GM12878 (cell line): ENCODE measurements at places on chromosomes 4 and X.

GRCh38 chr4:153010146-153010545 is 74.0 kb downstream of the FHDC1 start:
- DNase-seq, result no peak

DNA sequence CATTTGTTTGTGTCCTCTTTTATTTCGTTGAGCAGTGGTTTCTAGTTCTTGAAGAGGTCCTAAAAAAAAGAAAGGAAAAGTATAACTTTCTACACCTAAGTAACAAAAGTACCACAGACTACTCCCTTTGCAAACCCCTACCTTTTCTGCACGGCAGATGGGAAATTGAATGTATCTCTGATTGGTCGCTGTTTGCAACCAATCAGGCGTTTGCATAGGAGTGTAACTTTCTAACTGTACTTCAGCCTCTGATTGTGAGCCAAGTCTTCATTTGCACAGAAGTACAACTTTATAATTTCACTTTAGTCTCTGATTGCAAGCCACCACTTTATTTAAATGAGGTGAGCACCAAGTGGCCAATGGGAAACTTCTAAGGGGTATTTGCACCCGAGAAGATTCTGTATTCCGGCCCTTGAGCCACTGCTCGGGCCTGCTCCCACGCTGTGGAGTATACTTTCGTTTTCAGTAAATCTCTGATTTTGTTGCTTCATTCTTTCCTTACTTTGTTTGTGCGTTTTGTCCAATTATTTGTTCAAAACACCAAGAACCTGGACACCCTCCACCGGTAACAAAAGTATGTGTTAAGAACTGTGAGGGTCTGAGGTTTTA is 40.3 kb upstream of the FHL1 start:
- no peak for DNase-seq

- DNase-seq, result no peak
Measured at GRCh38 chr4:40918330-40918729, 168.6 kb downstream of the NSUN7 start.

DNA sequence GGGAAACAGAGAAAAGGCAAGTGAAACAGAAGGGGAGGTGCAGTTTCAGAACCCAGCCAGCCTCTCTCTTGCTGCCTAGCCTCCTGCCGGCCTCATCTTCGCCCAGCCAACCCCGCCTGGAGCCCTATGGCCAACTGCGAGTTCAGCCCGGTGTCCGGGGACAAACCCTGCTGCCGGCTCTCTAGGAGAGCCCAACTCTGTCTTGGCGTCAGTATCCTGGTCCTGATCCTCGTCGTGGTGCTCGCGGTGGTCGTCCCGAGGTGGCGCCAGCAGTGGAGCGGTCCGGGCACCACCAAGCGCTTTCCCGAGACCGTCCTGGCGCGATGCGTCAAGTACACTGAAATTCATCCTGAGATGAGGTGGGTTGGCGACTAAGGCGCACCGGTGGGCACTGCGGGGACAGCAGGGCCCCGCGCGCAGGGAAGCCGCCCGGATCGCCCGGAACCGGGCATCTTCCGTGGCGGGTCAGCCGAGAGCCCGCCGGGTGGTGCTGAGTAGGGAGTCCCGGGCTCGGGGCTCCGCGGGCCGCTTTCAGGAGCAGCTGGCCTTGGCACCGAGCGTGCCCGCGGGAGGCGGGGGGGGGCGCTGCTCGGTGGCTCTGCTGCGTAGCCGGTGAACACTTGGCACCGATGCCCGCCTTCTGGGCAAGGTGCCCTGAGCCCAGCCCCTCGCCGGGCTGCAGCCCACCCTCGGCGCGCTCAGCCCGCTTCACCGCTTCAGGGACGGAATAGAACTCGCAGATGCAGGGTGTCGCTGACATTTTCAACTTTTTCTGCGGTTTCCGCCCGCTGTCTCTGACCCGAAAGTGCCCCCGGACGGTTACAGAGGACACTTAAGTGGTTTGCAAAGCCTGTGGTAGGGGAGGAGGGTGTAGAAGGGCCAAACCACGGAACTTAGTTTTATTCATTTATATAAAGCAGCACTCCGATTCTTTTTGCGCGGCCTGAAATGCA is at the start of gene CD38:
CD38 (plus strand) TSS at position 40 of the 953 bp plus-strand sequence; CDS start at position 127, 87 bp downstream.
- no peak for DNase-seq

GRCh38 chrX:16836371-16836770 is 33.8 kb downstream of the RBBP7 start:
- no peak for DNase-seq

GRCh38 chrX:9788911-9789310 is 2.7 kb downstream of the SHROOM2 start:
- no peak for DNase-seq

DNA sequence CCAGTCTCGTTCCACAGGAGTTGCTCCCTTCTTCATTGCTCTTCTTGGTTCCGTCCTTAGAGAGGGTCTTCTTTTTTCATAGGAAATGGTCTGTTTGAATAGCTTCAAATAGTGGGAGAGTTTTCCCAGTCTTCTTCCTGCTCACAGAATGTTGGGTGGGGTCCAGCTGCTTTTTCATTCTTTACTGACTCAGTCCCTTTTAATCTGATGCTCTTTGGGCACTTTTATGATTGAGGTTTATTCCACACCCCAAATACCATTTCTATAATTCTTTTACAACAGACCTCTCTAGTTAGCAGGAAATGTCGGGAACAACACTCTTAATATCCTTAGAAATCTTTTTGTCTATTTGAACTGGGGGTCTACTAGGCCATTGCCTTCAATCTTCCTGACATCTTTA is 239.5 kb downstream of the PRDM5 start:
- no peak for DNase-seq

DNA sequence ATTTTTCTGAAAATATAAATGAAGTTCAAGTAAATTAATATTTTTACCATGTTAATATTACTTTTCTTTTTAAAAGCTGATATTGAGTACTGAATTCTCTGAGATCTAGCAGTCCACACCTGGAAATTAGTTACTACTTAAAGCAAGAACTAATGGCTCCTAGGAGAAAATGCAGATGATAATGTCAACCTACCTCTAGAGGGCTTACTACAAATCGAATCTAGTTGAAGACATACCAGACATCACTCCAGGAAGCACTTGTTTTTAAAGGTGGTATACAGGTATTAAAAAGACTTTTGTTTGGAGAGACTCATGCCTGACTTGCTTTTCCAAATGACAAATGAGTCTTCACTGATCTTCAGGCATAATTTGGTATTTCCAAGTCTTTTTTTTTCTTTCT is 516.4 kb upstream of the BOD1L1 start:
- DNase-seq, result no peak

DNA sequence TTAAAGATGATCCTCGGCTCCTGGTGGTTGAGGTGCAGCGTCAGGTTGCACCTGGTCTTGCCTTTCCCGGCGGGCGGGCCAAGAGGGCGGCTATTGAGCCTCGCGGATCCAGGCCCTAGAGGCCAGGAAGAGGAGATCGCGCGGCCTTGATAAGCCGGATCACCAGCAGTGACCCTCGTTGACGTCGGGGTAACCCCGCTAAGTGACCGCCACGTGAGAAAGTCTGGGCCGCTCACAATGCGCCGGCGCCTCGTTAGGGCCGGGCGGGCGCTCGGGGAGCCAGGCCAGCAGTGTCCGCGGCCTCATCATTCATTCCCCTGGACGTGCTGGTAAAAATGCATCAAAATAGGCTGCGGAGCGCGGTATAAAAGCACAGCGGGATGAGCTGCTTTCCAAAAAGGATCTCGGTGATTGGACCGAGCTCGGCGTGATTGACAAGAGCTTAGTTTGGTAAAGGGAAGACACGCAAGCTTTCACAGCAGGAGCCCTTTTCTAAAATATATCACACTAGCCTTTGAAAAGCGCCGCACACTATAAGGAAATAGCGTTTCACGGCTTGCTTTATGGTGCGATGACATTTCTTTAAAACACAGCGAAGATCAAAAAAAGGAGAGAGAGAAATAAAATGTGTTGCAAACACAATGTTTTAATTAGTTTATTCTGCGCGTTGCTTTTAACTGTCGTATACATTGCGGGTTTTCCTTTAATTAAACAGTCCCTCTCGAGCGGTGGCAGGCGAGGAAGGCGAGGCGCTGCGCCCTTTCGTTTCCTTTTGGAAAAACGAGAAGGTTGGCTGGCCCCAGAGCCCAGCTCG is 15.9 kb upstream of the ZIC3 start:
- no peak for DNase-seq

DNA sequence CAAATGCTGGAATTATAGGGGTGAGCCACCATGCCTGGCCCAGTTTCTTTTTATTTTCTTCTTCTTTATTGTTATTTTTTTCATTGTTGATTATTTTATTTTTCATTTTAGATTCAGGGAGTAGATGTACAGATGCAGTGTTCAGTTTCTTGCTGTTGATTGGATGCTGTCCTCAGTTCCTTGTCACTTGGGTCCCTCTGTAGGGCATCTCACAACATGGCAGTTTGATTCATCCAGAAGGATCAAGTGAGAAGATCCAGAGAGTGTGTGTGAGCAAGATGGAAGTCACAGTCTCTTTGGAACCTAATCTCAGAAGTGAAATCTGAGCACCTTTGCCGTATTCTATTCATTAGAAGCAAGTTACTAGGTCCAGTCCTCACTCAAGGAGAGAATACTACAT is 20.9 kb downstream of the HMGB3 start:
- DNase-seq, result no peak

- no peak for DNase-seq
Measured at GRCh38 chr4:57490520-57491255, 380.5 kb upstream of the IGFBP7 start.

GRCh38 chrX:70132224-70132623 is 1.0 kb upstream of the IGBP1 start:
- DNase-seq, result no peak
